ENCODE measurements at places on chromosomes 3 and 15.

- no peak for DNase-seq
- H3K27ac ChIP-seq, result no peak overlapping the region
- H3K36me3 ChIP-seq, result no peaks in the 10 kb centered on the region
- H3K27me3 ChIP-seq, result no peaks in the 10 kb centered on the region
- no peak overlapping the region for H3K4me3 ChIP-seq
Measured at GRCh38 chr3:116039651-116039985, 405.7 kb downstream of the LSAMP start.

DNA sequence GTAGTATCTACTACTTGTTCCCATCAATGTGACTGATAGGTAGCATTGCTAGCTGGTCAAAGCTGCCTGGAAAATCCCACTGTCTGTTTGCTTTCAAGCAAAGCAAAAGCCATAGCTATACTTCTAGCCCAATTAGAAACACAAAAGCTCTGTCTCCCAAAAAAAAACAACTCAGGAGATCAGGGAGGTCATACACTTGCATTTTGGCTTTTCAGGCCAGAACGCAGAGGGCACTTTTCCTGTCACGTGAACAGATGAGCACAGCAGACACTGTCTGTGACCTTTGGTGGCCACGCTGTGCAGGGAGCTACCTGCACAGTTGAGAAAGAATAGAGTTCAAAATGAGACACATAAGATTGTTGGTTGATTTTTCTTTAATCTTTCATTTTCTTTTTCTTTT, 441.7 kb upstream of the PDZRN3 start:
- H3K36me3 ChIP-seq, result no peaks in the 10 kb centered on the region
- H3K4me1 ChIP-seq, result no peaks in the 10 kb centered on the region
- DNase-seq, result no peak
- no peaks in the 10 kb centered on the region for H3K27me3 ChIP-seq

DNA sequence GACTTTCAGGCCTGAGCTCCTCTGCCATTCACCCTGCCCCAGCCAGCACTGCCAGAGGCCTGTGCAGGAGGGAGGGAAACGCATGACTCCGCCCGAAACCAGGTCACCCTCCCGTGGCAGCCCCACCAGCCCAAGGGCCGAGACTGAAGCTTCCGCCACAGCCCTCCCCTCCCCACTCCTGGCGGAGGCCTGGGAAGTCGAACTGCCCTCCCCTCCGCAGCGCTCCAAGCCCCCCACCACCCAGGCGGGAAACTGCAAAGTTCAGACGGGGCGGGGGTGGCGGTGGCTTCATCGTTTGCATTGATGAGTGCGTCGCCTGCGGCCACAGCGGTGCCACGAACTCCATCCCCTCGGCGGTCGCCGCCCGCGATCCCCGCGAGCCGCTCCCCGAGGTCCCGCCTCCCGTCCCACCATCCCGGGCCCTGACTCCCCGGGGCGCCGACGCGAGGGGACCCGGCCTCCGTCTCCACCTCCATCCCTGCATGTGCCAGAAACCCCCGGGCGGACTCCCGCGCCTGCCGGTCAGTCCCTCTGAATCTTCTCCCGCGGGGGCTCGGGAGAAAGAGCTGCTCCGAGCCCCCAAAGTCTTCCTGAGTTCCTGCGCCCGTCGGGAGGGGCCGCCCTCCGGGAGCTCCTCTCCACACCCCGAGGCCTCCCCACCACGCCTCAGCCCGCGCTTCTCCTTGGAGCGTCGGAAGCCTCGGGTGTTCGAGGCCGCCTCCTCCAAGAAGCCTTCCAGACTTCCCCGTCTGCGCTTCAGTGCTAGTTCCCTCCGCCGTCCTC, 698 bp downstream of the MELTF start:
- H3K4me1 ChIP-seq, result peaks cover 15% of the 10 kb centered on the region
- H3K27ac ChIP-seq, result no peak overlapping the region
- no peak for DNase-seq
- H3K36me3 ChIP-seq, result no peaks in the 10 kb centered on the region

GRCh38 chr3:187002915-187003314, 72.6 kb downstream of the ST6GAL1 start:
- H3K4me3 ChIP-seq, result no peak overlapping the region
- H3K27me3 ChIP-seq, result no peaks in the 10 kb centered on the region
- no peaks in the 10 kb centered on the region for H3K4me1 ChIP-seq
- no peak for DNase-seq
- no peaks in the 10 kb centered on the region for H3K36me3 ChIP-seq
